Mammary epithelial cell (primary cell): ENCODE measurements at places on chromosomes 16 and 17. TPM values are rescaled to one million over a fixed set of nuclear protein-coding genes. Genes with fewer than 3 reads are reported as not detected.

DNA sequence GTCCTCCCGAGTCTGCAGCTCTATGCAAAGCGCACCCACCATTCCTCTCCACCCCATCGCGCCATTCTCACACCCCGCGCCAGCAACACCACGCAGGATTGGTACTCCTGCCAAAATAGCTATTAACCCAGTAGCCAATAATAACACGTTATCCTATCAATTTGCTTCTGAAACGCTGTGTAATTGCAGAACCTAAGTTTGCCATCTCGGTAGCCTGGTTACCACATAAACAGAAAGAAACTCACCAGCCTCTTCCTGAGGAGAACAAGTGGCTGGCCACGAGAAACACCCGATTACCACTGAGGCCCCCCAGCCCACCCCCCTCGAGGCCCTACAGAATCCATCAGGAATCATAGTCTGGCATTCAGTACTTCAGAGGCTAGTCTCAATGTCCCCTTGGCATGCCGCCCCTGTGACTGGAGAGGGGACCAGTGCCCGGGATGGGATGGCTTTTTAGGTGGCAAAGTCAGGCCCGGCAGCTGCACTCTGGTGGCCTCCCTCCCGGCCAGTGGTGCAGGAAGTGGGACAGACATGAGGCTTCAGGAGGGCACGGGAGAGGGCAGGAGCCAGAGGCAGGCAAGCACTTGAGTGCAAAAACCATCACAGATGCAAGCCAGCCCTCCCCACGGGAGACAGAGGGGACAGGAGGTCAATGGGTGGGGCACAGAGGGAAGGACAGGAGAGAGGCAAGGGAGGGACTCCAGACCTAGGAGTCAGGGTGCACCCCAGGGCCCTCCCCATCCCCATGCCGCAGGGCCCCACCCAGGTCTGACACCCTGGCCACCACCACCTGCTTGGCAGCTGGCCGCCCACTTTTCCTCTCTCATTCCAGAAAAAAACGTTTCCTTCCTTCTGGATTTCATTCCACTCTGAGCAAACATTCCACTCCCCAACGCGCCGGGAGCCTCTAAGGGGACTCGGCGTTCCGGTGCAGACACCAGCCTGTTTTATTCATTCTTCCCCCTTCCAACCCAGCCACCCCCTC is 192.5 kb downstream of the ZNF423 start:
- no peak for DNase-seq

- DNase-seq: no peak
Measured at GRCh38 chr16:85919271-85920267, 20.6 kb downstream of the IRF8 start.

DNA sequence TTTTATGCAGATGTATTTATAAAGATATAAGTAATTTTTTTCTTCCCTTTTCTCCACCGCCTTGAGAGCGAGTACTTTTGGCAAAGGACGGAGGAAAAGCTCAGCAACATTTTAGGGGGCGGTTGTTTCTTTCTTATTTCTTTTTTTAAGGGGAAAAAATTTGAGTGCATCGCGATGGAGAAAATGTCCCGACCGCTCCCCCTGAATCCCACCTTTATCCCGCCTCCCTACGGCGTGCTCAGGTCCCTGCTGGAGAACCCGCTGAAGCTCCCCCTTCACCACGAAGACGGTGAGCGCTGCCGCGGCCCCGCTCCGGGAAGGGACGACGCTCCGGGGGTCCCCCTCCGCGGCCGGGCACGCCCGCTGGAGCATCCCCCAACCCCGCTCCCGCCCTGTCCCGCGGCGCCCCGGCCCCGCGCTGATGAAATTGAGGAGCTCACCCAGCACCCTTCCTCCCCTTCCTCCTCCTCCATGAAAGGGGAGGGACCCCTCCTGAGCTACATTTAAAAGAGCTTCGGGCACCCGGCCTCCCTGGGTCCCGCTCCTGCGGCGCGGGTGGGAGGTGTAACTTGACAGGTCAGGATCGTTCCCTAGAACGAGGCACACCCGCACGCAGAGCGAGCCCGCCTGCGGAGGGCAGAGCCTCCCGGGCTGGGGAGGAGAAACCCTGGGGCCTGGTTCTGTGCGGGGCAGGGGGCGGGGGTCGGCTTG is 706 bp downstream of the HLF start:
- DNase-seq: no peak

DNA sequence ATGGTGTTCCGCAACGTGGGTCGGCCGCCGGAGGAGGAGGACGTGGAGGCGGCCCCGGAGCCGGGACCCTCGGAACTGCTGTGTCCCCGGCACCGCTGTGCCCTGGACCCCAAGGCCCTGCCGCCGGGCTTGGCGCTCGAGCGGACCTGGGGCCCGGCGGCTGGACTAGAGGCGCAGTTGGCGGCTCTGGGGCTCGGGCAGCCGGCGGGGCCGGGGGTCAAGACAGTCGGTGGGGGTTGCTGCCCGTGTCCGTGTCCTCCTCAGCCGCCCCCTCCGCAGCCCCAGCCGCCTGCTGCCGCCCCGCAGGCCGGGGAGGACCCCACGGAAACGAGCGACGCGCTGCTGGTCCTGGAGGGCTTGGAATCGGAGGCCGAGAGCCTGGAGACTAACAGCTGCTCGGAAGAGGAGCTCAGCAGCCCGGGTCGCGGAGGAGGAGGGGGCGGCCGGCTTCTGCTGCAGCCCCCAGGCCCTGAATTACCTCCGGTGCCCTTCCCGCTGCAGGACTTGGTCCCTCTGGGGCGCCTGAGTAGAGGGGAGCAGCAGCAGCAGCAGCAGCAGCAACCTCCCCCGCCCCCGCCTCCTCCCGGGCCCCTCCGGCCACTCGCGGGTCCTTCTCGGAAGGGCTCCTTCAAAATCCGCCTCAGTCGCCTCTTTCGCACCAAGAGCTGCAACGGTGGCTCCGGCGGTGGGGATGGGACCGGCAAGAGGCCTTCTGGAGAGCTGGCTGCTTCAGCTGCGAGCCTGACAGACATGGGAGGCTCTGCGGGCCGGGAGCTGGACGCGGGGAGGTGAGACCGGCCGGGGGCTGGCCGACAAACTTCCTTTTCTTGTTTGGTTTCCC is 821 bp downstream of the SOCS7 start:
- peak; percentile 31 for DNase-seq

DNA sequence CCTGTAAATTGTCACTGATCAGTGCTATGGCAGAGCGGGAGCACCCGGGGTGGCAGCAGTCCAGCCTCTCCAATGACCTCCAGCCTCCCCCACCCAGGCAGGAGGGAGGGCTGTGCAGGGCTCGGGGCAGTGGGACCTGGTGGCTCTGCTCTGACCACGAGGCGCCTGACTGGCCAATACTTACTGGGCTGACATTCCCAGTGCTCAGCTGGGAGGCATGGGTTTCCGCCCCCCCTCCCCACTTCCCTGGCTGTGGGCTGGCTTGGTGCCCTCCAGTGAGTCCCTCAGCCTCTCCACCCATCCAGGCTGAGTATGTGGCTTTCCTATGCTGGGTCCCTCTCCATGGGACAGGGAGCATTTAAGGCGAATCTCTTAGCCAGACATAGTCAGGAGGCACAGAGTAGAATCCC is 2.7 kb downstream of the SOCS3 start:
- no peak for DNase-seq

DNA sequence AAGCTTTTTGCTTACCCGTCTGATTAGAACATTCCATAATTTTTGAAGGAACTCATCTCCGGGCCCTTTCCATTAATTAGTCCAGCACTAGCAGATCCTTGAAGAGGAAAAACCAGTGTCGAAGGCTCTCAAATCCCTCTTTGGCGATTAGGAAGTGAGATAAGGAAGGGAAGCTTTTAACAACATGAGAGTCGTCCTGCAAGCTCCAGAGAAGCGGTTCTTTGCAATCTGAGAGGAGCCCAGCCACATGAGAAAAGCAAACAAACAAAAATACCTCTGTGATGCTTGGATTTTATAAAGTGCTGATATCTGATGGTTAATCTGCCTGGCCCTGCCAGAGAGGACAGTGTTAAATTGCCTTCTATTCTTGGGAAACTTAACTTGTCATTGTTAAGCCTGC is 339.8 kb upstream of the SALL1 start:
- no peak for DNase-seq

DNA sequence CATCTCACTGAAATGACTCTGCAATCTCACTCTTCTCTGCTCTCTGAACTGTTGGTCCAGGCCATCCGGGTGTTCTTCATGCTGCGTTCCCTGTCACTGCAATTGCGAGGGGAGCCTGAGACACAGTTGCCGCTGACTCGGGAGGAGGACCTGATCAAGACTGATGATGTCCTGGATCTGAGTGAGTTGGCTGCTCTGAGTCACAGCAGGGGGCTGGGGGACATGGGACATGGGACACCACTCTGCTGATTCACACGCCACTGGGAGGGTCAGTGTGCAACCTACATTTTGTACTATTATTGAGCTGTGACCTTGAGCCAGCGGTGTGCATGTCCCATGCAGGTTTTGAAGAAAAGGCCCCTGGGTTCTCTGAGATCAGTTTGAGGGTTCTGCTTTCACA is 116.5 kb downstream of the CLEC16A start:
- no peak for DNase-seq

GRCh38 chr17:35081638-35082037 is 18.1 kb upstream of the RFFL start:
- DNase-seq: no peak

DNA sequence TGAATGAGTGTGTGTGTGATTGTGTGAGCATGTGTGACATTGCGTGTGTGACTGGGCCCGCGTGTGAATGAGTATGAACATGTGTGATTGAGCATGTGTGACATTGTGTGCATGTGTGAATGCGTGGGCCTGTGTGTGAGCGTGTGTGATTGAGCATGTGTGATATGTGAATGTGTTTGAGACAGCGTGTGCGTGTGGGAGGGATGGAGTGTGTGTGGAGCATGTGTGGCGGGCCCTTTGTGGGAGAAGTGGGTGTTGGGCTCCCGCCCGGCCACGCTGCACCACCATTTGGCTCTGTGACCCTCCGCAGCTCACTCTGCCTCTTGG is 22.7 kb upstream of the GSE1 start:
- DNase-seq: no peak

GRCh38 chr17:4562015-4562969 is 1.9 kb upstream of the GGT6 start:
- no peak for DNase-seq

- DNase-seq: no peak
Measured at GRCh38 chr17:42982266-42982665, 1.9 kb downstream of the RUNDC1 start.

VAMP2 gene
- total RNA-seq: 9.2 TPM

PRSS33 gene
- total RNA-seq: not detected

CHD9NB gene
- 1.8 and 2.6 TPM in 2 replicates for total RNA-seq

AATK gene
- total RNA-seq: 0.73 and 0.86 TPM in 2 replicates

SULT1A4 gene
- total RNA-seq: 1.9 TPM in 1 of 2 replicates, not detected in the other

TSPOAP1 gene
- total RNA-seq: 0.17 TPM

PERCC1 gene
- 0.33 TPM for total RNA-seq

PYDC1 gene
- total RNA-seq: not detected
